Inflammatory macrophage treated with lipopolysaccharide for 1 hour (primary cell): ENCODE measurements at places on chromosomes 12 and 14.

DNA sequence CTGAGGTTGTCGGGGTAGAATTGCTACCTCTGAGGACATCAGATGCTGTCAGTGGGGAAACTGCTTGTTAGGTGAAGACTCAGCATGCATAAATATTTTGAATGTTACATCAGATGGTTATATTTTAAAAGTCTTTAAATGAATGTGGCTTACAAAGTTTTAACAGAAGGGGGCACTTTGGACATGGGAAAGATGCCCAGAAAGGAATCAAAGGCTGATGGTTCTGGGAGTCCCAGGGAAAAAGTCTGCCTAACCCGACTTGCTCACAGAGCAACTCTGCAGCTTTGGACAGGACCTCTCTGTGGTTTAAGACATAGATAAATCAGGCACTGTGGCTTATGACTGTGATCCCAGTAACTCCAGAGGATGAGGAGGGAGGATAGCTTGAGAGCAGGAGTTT lies 474.9 kb downstream of the ATP23 start:
- no peak for DNase-seq

DNA sequence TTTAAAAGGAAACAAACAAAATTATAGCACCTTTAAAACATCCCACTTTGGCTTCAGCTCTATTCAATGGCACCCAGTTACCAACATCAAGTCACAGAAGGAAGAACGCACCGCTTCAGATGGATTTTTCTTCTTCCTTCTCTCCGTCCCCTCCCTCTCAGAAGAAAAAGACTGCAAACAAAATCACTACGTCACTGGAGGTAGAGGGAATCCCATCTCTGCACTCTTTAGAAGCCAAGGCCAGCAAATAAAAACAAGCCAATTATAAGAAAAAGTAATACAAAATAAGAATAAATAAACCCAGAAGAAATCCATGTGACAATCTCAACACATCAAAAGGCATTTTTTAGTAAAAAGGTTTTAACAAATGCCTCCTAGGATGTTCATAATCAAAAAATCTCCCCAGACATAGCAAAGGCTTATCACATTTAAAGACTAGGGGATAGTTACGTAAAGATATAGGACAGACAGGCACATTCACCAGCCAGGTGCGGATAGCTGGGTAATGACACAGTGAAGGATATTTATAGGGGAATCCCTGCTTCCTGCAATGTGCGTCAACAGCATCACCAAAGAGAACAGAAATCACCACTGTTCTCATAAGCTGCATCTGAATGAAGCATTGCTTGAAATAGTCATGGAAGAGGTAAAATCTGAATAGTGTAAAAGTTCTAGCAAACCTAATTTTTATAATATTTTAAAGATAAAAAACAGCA lies 89.4 kb downstream of the R3HDM2 start:
- DNase-seq: no peak

- DNase-seq: no peak
Observed at GRCh38 chr12:31536672-31537071, 54.3 kb downstream of the DENND5B start.

GRCh38 chr14:61346221-61346620 lies 24.8 kb downstream of the PRKCH start:
- DNase-seq: no peak

GRCh38 chr14:92781350-92781749 lies 12.8 kb upstream of the GOLGA5 start:
- DNase-seq: no peak

- no peak for DNase-seq
Observed at GRCh38 chr14:37171678-37172023, 755 bp downstream of the SLC25A21 start.

DNA sequence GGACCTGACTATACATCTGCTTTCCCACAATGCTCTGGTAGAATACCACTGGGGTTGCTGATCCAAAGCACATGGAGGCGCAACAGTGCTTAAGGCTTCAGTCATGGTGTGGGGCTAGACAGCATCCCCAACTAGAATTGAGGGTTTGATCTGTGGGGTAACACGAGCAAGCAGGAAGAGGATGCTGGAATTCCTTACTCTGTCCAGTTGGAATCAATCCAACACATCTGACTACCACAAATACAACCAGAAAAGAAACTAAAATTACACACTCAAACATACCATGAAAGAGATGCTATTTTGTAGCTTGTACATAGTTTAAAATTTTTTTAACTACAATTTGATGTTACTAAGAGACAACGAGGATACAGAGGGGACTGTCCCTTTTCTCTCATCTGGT lies 40.4 kb upstream of the GTF2A1 start:
- DNase-seq: no peak

DNA sequence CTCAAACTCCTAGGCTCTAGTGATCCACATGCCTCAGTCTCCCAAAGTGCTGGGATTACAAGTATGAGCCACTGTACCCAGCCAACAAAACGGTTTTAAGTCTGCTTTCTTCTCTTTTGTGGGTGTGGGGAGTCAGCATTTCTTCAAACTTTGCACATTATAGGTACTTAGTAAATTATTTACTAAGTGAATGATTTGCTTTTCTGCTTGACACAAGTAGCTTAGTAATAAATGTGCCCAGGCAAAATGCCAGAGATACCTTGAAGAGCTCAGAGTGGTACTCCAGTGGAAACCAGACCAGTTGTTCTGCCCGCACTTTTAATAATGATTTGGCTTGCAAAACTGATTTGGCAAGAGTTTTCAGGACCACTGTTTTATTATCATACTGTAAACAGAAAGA lies 15.0 kb downstream of the DEPDC4 start:
- DNase-seq: no peak

DNA sequence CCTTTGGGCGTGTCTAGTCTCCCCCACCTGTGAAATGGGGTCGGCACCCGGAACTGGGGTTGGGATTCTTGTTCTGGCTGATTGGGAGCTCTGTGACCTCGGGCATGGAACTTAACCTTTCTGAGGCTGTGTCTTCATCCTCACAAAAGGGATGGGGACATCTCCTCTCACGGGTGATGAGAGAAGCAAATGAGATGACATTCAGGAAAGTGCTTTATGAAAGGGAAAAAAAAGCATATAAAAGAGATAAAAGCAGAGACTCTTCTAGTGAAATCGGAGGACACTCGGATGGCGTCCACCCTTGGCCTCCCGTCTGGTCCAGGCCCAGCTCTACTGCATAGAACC lies 98.9 kb downstream of the LRRC74A start:
- no peak for DNase-seq

DNA sequence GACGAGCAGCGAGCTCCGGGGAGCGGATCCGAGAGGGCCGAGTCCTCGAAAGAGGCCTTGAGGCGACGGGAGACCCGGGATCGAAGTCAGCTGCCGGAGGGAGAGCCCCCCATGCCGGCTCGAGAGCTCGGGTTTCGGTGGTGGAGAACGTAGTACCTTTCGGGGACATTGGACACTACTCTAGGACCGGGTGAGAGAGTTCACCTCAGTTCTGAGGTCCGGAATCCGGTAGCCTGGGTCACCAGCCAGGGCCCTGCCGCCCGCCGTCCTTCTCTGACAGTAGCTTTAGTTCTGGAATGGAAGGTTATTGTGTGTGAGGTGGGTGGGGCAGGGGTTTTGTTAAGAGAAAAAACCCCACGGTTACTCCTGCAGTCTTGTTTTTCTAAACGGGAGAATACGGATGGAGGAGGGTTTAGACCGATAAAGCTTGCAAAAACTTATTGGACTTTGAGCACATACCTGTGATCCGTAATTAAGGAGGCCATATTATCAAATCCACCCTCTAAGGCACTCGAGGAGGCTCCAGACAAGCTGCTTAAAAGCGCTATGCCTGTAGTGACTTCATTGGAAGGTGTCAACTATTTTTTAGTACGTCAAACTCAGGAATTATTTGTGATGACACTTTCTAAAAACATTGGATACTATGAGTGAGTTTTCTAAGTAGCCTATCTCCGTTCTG lies 765 bp downstream of the SCYL2 start:
- peak; percentile 25 for DNase-seq

- DNase-seq: no peak
Observed at GRCh38 chr12:87238466-87238865, 790.7 kb downstream of the C12orf50 start.

DNA sequence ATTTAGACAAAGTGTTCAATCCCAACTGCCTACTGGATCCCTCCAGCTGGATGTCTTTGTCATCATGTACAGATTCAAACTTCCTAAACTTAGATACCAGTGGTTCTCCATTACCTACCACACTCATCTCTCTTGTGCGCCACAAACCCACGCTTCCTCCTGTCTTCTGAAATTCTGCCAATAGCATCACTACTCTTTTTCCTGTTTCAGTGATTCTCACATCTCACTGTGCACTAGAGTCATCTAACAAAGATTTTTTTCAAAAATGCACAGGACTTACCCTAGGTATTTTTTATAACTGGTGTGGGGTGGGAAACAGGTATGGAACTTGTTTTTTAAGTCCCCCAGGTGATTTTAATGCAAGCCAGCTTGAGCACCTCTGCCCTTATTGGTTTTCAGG lies 5.9 kb downstream of the PSMB5 start:
- no peak for DNase-seq

DNA sequence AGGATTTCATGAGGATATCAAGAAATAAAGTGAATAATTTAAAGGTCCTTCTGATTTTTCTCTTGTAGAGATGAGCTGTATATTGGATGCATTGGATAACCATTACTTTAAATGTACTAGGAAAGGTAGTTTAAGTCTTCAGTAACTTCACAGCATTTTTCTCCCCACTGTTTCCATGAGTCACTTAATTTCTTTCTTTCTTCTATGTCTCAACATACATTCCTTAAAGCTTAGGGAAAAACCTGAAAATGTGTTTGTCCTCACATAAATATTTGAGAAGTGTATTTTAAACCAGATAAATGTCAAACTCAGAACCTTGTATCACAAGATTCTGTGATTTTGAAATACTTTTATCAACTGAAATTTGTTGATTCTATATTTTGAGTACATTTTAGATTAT lies 1970.2 kb upstream of the FLRT2 start:
- DNase-seq: no peak

- DNase-seq: no peak
Observed at GRCh38 chr12:24113701-24114100, 164.2 kb upstream of the SOX5 start.

DNA sequence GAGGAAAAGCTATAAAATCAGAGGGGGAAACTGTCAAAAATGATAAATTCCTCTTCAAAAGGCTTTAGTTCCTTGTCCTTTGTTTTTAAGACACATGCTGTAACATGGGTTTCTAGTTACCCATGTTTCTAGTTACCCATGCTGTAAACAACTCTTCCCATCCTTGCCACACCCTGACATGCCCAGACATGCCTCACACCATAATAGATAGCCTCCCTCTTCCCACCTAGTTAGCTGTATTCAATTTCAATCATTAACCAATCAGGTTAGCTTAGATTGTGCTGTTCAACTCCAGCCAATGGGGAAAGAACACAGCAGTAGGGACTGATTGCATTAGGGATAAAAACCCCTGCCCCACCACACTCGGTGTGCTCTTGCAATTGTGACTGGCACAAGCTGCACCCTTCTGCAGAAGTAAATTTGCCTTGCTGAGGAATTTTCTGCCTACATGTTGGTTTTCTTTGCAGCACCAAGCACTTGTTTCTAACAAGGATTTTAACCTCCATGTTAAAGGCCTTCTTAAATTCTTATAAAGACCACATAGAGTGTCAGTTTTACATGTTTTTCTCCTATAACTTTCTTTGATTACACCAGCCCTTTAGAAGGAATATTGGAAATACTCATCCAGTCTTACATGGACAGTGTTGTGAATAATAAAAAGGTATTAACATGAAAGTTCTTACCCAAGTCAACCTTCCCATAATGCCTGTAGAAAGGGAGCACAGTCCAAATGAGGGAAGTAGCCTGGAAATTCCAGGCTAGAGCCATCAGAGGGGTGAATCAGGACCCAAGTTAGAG lies 32.5 kb upstream of the LALBA start:
- no peak for DNase-seq

GRCh38 chr14:73889376-73889775 lies 2.7 kb downstream of the ZNF410 start:
- peak; percentile 43 for DNase-seq

DNA sequence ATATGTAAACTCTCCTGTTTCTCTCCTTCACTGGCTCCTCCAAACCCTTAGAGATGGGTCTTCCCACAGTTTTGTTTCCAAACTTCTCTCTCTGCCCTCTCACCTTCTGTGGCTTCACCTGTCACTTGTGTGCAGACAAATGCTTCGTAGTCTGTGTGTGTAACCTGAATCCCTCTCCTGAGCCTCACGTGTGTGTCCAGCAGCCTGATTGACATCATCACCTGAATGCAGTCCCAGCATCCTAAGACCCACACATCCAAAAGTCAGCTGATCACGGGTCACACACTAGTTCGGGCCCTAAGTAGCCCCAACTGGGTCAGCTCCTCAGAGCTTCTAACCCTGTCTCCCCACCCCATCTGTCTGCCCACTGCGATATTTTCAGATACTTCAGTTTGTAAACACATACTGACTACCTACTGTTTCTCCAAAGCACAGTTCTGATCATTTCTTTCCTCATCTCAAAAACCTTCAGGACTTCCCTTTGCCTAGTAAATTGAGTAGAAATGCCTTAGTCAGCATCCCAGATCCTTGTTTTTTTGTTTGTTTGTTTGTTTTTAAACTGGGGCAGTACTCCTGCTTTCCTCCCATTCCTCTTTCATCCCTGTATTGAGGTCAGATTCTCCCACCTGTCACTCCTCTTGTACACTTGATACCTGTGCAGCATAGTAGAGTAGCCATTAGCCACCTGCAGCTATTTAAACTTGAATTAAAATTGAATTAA lies 23.7 kb downstream of the FNTB start:
- no peak for DNase-seq

DNA sequence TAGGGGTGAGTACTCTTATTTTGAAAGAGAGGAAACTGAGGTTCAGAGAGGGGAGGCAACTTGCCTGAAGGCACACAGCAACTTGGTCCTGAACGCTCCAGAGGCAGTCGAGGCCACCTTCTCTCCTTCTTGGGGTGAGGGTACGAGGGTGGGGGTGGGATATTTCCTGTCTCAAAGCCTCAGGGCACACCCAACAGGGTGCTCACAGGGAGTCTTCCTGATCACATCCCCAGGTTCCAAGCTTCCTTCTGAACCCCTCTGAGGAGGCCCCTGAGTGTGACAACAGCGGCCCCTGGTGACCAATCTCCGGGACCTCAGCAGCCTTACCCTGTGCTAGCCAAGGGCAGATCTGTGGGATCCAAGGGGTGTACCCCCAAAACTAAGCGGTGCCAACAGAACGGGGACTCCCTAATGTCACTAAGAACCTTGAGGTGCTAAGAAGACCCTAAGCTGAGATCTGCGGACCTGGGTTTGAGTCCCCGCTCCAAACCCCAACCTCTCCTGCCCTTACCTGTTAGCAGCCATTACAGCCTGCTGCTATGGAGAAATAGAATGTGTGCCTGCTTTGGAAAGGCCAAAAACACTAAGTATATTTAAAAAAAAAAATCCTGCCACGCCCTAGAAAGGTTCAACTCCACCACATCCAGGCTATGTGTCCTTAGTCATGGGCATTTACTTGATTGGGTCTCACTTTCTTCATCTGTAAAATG lies 57.9 kb downstream of the TRPV4 start:
- peak; percentile 84 for DNase-seq

- DNase-seq: no peak
Observed at GRCh38 chr12:28578833-28579252, 388.6 kb downstream of the CCDC91 start.
